ENCODE measurements at places on chromosomes 2 and 18. TPM values are rescaled to one million over a fixed set of nuclear protein-coding genes. Genes with fewer than 3 reads are reported as not detected.

GRCh38 chr2:145273840-145274239 is 753.9 kb upstream of the ZEB2 start:
- no peaks in the 10 kb centered on the region for H3K4me1 ChIP-seq
- H3K4me3 ChIP-seq = no peak overlapping the region
- no peak for DNase-seq
- H3K27ac ChIP-seq = no peak overlapping the region
- H3K36me3 ChIP-seq = no peaks in the 10 kb centered on the region

DNA sequence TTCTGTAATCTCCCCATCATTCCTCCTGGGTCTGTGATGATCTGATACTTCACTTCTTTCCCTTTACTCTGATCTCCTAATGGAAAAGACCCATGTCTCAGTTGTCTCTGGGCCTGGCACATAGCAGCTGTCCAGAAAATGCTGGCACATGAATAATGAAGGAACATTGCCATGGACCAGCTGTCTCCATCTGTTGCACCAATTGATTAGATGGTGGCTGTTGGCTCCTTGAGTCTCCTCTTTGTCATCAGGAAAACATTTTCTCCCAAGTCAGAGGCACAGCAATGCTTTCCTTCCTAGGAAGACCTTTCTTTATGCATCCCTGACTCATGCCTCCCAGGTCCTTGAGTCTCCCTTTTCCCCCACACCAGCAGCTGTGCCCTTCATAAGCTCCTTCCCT is 286.2 kb upstream of the CXCR4 start:
- H3K27me3 ChIP-seq = no peaks in the 10 kb centered on the region
- no peak overlapping the region for H3K4me3 ChIP-seq
- H3K27ac ChIP-seq = no peak overlapping the region
- H3K36me3 ChIP-seq = no peaks in the 10 kb centered on the region

GRCh38 chr2:51011693-51012092 is 20.2 kb downstream of the NRXN1 start:
- H3K4me3 ChIP-seq = no peak overlapping the region
- no peaks in the 10 kb centered on the region for H3K4me1 ChIP-seq
- no peaks in the 10 kb centered on the region for H3K27me3 ChIP-seq
- H3K36me3 ChIP-seq = no peaks in the 10 kb centered on the region

GRCh38 chr18:40944576-40944975 is 1010.5 kb upstream of the PIK3C3 start:
- no peak overlapping the region for H3K4me3 ChIP-seq
- H3K27me3 ChIP-seq = no peaks in the 10 kb centered on the region
- no peak for DNase-seq
- H3K27ac ChIP-seq = no peak overlapping the region
- H3K36me3 ChIP-seq = no peaks in the 10 kb centered on the region
- no peaks in the 10 kb centered on the region for H3K4me1 ChIP-seq

DNA sequence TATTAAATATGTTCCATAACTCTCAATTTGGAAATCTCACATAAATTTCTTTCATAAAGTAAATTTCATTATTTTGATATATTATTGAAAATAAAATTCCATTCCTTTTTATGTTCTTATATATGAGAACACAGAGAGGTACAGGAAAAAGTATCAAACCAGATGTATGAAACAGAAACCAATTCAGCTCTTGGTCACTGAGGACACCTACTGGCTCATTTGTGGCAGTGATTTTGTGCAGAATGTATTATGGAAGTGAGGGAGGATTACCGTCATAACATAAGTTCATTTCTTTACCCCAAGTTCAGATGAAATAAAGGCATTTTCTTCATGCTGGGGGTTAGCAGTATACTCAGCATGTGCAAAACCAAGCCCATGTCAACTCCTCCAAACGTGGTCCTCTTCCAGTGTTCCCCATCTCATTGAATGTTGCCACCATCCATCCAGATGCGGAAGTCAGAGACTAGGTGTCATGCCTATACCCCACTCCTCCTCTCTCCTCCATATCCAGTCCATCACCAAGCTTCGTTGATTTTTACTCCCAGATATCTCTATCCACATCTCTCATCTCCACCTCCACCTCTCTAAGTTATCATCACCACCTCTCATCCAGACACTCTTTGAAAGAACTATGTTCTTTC is 41.7 kb upstream of the MALL start:
- no peak overlapping the region for H3K27ac ChIP-seq
- DNase-seq = peak; percentile 14
- H3K36me3 ChIP-seq = peaks cover 11% of the 10 kb centered on the region
- no peaks in the 10 kb centered on the region for H3K27me3 ChIP-seq
- no peak overlapping the region for H3K4me3 ChIP-seq

DNA sequence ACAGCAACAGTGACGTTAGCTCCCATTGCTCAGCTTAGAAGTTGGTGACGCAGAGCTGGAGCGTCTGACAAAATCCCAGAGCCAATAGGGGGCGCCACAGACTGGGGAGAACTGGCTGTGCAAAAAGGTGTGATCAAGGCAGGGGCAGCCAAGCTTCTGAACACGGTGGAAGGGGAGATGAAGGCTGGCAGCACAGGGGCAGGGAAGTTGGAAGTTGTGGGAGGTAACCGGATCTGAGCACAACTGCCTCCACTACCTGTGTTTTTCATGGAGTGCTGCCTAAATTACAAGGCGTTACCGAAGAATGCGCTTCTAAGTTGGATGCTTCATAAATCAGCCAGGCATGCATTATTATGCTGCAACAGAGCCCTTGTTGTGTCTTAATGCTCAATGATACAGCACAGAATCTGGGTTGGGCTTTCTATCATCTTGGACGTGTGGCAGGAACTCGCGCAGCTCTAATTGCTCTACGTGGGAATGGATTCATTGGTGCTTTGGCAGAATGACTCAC is 370.0 kb downstream of the SLC4A3 start:
- no peaks in the 10 kb centered on the region for H3K27me3 ChIP-seq
- H3K4me3 ChIP-seq = no peak overlapping the region
- DNase-seq = peak; percentile 25
- no peaks in the 10 kb centered on the region for H3K4me1 ChIP-seq
- no peak overlapping the region for H3K27ac ChIP-seq

DNA sequence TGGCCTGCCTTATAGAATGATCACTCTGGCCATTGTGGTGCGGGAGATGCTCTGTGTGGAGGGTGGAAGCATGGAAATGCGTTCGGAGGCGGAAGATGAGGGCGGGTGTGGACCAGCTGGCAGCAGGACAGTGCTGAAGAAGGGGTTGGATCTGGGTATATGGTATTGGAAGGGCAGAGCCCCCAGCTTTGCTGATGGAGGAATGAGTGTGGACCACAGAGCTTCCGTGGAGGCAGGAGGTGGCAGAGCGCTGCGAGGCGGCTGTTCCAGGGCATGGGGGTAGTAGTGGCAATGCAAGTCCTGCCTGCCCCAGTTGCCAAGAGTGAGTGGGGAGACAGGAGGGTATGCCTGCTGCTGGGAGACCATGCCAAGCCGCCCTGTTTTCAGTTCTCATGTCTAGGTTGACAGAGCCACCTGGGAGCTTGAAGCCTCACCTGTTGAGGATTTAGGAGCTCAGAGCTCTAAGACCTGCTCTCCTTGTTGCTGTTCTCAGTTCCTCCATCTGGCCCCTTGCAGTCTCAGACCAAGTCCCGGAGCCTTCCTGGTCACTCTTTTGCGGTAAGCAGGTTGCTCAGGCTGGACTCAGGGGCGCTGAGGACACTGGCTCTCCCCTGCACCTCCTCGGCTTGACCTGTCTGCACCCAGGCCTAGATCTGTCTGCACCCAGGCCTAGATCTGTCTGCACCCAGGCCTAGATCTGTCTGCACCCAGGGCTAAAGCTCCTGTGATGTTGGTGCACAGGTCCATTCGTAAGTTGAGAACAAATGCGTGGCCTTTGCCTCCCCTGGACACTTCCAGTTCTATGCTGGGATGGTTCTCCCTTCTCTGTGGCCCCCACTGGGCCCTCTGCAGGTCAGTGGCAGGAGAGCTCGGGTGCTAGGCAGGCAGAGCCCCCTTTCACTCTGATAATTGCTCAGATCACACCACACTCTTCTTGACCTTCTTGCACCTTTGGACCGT is 290.5 kb upstream of the HS6ST1 start:
- H3K27ac ChIP-seq = no peak overlapping the region
- no peaks in the 10 kb centered on the region for H3K36me3 ChIP-seq
- no peaks in the 10 kb centered on the region for H3K27me3 ChIP-seq
- DNase-seq = no peak
- no peak overlapping the region for H3K4me3 ChIP-seq

DNA sequence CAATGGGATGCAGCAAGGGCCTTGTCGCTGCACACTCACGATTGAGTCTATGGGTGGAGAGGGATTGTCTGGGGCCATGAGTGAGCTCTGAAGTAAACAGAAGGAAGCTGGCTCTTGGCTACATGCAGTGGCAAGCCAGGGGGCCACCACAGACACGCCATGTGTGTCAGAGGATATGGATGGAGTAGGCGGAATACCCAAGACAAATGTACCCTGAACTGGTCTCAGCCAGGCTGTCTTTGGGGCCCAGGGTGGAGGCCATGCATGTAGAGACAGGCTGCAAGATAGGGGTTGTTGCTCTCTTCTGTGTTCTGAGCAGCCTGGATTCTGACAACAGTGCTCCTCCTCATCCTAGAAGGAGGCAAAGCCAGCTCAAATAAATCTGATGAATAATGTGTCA is 24.0 kb upstream of the ITGA6 start:
- peaks cover 35% of the 10 kb centered on the region for H3K4me1 ChIP-seq
- no peak for DNase-seq
- H3K36me3 ChIP-seq = no peaks in the 10 kb centered on the region
- H3K27ac ChIP-seq = peak overlapping the region; percentile 46
- no peak overlapping the region for H3K4me3 ChIP-seq

GRCh38 chr2:227629435-227629834 is 12.1 kb downstream of the SCYGR4 start:
- no peak for DNase-seq
- no peak overlapping the region for H3K4me3 ChIP-seq
- no peaks in the 10 kb centered on the region for H3K36me3 ChIP-seq
- no peaks in the 10 kb centered on the region for H3K27me3 ChIP-seq
- H3K27ac ChIP-seq = no peak overlapping the region
- H3K4me1 ChIP-seq = no peaks in the 10 kb centered on the region

- no peak overlapping the region for H3K4me3 ChIP-seq
- H3K4me1 ChIP-seq = peaks cover 11% of the 10 kb centered on the region
- H3K36me3 ChIP-seq = no peaks in the 10 kb centered on the region
- no peaks in the 10 kb centered on the region for H3K27me3 ChIP-seq
- no peak for DNase-seq
- H3K27ac ChIP-seq = no peak overlapping the region
Observed at GRCh38 chr2:60053791-60054190, 499.7 kb downstream of the BCL11A start.

DNA sequence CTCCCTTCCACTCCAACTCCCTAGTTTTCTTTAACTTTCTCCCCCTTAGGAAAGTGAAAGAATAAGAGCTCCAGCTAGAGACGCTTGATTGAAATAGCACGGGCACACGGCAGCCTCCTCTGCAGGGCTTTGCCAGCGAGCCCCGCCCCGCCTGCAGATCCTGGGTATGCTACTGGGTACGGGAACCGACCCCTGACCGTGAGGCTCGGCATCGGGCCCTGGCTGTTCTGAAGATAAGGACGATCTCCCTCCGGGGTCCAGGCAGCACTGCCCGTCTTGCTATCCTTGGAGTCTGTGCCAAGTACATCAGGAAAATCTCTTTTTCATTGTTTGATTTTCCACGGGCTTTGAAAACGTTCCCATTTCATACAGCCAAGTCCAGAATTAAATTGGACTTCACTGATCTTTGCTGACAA is 284.5 kb downstream of the MTX2 start:
- DNase-seq = peak; percentile 56
- H3K36me3 ChIP-seq = no peaks in the 10 kb centered on the region
- H3K27ac ChIP-seq = peak overlapping the region; percentile 76

- H3K4me1 ChIP-seq = peaks cover 5% of the 10 kb centered on the region
- no peak for DNase-seq
- no peaks in the 10 kb centered on the region for H3K27me3 ChIP-seq
Observed at GRCh38 chr2:144082327-144082726, 437.6 kb downstream of the ZEB2 start.

- H3K36me3 ChIP-seq = no peaks in the 10 kb centered on the region
- H3K4me3 ChIP-seq = no peak overlapping the region
- no peaks in the 10 kb centered on the region for H3K4me1 ChIP-seq
- no peak overlapping the region for H3K27ac ChIP-seq
- H3K27me3 ChIP-seq = no peaks in the 10 kb centered on the region
Observed at GRCh38 chr2:120805602-120806001, 69.9 kb downstream of the GLI2 start.

- no peak overlapping the region for H3K27ac ChIP-seq
- H3K4me3 ChIP-seq = no peak overlapping the region
- DNase-seq = no peak
- H3K27me3 ChIP-seq = peaks cover 39% of the 10 kb centered on the region
Observed at GRCh38 chr2:26845021-26845420, 2.9 kb upstream of the DPYSL5 start.

GRCh38 chr18:37385846-37386778 is 179.5 kb downstream of the CELF4 start:
- no peaks in the 10 kb centered on the region for H3K27me3 ChIP-seq
- H3K27ac ChIP-seq = no peak overlapping the region
- no peaks in the 10 kb centered on the region for H3K4me1 ChIP-seq
- no peaks in the 10 kb centered on the region for H3K36me3 ChIP-seq
- no peak for DNase-seq

- H3K36me3 ChIP-seq = no peaks in the 10 kb centered on the region
- H3K27me3 ChIP-seq = no peaks in the 10 kb centered on the region
- no peak for DNase-seq
Observed at GRCh38 chr2:221792971-221793521, 220.9 kb upstream of the EPHA4 start.

The CUL3 gene
- total RNA-seq = 67.7 TPM

The POTEC gene
- total RNA-seq = not detected

The RESP18 gene
- total RNA-seq = not detected

The RFX8 gene
- total RNA-seq = not detected

The DPP4 gene
- total RNA-seq = 7.2 TPM

The CTAGE1 gene
- not detected for total RNA-seq

The RBM44 gene
- total RNA-seq = 0.44 TPM

The LHCGR gene
- not detected for total RNA-seq

The MRPL30 gene
- 38.3 TPM for total RNA-seq

The GREB1L gene
- total RNA-seq = 7.6 TPM
